Mesendoderm (in vitro differentiated cells): ENCODE measurements at places on chromosomes 2 and 18.

DNA sequence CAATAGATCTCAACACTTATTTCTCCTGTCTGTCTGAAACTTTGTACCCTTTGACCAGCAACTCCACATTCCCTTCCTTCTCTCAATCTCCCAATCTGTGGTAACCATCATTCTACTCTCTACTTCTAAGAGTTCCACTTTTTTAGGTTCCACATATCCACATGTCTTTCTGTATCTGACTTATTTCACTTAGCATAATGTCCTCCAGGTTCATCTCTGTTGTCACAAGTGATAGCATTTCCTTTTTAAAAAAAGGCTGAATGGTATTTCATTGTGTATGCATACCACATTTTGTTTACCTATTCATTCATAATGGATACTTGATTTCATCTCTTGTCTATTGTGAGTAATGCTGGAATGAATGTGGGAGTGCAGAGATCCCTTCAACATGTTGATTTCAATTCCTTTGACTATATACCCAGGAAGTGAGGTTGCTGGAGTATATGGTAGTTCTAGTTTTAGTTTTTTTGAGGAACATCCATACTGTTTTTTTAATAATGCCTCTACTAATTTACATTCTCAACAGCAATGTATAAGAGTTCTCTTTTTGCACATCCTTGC is 18.8 kb upstream of the MMADHC start:
- no peaks in the 10 kb centered on the region for H3K36me3 ChIP-seq
- DNase-seq = no peak
- H3K27ac ChIP-seq = no peak overlapping the region
- H3K4me3 ChIP-seq = no peak overlapping the region
- H3K27me3 ChIP-seq = no peaks in the 10 kb centered on the region
- no peaks in the 10 kb centered on the region for H3K4me1 ChIP-seq

GRCh38 chr2:219292616-219293015 is 13.4 kb downstream of the DNAJB2 start:
- no peak overlapping the region for H3K4me3 ChIP-seq
- no peaks in the 10 kb centered on the region for H3K27me3 ChIP-seq
- H3K27ac ChIP-seq = no peak overlapping the region
- H3K36me3 ChIP-seq = no peaks in the 10 kb centered on the region
- DNase-seq = no peak

GRCh38 chr2:41576423-41576822 is 471.4 kb upstream of the PKDCC start:
- no peaks in the 10 kb centered on the region for H3K27me3 ChIP-seq
- H3K4me3 ChIP-seq = no peak overlapping the region
- no peaks in the 10 kb centered on the region for H3K36me3 ChIP-seq
- H3K27ac ChIP-seq = no peak overlapping the region

- no peak overlapping the region for H3K27ac ChIP-seq
- H3K27me3 ChIP-seq = no peaks in the 10 kb centered on the region
- H3K4me1 ChIP-seq = no peaks in the 10 kb centered on the region
- DNase-seq = no peak
- no peak overlapping the region for H3K4me3 ChIP-seq
Observed at GRCh38 chr2:29260142-29260772, 145.0 kb downstream of the CLIP4 start.

DNA sequence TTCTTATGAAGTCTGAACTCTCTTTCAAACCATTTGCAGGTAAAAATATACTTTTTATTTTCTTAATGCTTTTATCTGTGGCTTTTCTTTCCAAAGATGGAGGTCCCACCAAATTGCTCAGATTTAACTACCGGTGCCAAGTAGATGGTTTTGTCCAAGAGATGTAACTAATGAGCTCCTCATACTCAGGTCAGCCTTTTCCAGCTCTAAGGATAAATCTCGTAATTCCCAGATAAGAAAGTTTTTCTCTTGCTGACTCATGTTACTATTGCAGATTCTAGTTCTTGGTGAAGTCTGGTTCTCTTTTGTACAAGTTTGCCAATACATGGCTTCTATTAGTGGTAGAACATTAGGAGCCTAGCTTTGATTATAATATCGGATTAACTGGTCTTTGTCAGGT is 550.8 kb upstream of the ZNF804A start:
- no peaks in the 10 kb centered on the region for H3K4me1 ChIP-seq
- no peaks in the 10 kb centered on the region for H3K36me3 ChIP-seq
- no peaks in the 10 kb centered on the region for H3K27me3 ChIP-seq
- H3K4me3 ChIP-seq = no peak overlapping the region
- DNase-seq = no peak
- H3K27ac ChIP-seq = no peak overlapping the region

GRCh38 chr2:159185401-159186130 is 100.9 kb downstream of the WDSUB1 start:
- DNase-seq = peak; percentile 59
- no peak overlapping the region for H3K27ac ChIP-seq
- no peaks in the 10 kb centered on the region for H3K27me3 ChIP-seq
- H3K36me3 ChIP-seq = no peaks in the 10 kb centered on the region

- H3K27me3 ChIP-seq = no peaks in the 10 kb centered on the region
- DNase-seq = peak; percentile 93
- H3K4me3 ChIP-seq = no peak overlapping the region
Observed at GRCh38 chr2:119408221-119408619, 23.4 kb upstream of the TMEM37 start.

DNA sequence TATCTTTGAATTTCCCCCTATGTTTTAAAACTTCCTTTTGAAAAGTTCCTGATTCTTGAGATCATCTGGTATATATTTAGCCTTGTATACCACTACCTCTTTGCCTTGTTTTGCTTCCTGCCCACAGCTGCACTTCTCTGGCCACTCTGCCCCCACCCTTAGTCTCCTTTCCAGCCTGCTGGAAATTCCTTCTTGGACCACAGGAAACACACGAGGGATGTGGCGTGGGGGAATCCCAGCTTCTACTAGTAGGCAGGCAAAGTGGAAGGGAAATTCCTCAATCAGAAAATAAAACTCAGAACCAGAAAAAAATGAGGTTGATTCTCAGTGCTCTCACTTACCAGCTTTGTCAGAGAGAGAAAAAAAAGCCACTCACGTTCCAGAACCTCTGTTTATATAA is 13.4 kb downstream of the IL18RAP start:
- H3K4me1 ChIP-seq = no peaks in the 10 kb centered on the region
- no peaks in the 10 kb centered on the region for H3K27me3 ChIP-seq
- H3K4me3 ChIP-seq = no peak overlapping the region
- no peak for DNase-seq
- H3K36me3 ChIP-seq = no peaks in the 10 kb centered on the region

DNA sequence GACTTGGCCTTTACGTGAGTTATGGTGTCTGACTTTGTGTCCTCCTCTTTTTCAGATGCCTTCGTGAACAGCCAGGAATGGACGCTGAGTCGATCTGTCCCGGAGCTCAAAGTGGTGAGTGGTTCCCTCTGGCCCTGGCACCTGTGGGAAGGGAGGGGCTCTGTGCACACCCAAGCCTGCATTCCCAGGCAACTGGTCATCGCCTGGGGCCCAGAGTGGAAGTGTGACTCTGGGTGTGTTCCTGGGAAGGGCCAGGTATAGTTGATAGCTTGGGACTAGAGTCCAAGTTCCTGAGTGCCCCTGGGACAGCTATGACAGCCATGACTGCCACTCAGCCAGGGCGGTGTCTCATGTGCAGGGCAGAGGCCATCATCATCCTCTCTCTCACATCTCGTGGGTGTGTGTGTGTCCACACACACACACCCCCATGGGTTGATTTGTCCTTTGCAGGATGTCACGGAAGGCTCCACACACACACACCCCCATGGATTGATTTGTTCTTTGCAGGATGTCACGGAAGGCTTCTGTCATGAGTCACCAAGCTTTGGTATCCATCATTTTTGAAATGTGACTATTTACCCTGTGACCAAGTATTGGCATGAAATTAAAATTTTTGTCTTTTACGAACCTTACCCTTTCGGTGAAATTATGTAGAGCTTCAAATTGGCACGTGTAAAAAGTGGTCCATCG is 215.4 kb downstream of the AGAP1 start:
- H3K4me1 ChIP-seq = no peaks in the 10 kb centered on the region
- no peaks in the 10 kb centered on the region for H3K36me3 ChIP-seq
- no peaks in the 10 kb centered on the region for H3K27me3 ChIP-seq

DNA sequence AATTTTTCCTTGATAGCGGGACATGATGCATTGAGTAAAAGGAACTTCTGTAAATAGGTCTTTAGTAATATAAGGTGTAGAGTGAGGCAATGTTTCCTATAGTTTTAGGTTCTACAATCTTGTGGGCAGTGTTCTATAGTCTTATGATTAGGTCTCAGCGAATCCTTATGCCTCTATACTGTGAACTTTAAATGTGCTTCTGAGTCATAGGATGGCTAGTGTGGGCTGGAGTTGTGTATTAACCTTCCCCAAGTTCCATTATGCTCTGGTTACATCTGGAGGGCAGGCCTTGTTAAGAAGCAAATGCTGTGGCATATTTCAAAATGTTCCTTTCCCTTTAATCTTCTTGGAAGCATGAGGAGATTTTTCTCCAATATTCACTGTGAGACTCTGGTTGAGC is 73.5 kb downstream of the ROCK2 start:
- H3K36me3 ChIP-seq = no peaks in the 10 kb centered on the region
- H3K4me1 ChIP-seq = no peaks in the 10 kb centered on the region
- H3K4me3 ChIP-seq = no peak overlapping the region
- no peak for DNase-seq
